Ascending aorta (tissue), 2 donors: ENCODE measurements at places on chromosomes 1 and 21. TPM values are rescaled to one million over a fixed set of nuclear protein-coding genes. Genes with fewer than 3 reads are reported as not detected.

Gene BRDT
- not detected for total RNA-seq

Gene FCMR
- 1.3 TPM for total RNA-seq

DNA sequence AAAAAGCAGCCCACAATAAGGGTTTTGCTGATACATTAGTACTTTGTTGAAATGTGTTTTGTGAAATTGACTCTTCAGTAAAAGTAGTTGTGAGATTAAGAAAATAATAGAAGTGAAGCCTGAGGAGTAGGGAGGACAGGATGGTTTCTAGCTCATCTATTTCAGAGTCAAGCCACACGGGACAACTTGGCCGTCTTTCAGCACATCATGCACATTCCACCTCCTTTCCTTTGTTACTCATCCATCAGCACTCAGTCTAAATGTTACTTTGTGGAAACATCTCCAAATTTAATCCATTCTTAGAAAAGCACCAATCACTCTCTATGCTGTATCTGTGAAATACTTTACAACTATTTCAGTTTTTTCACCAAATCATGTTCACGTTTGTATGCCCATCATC lies 223.3 kb downstream of the FGGY start:
- no peaks in the 10 kb centered on the region for H3K27me3 ChIP-seq
- H3K4me3 ChIP-seq, result no peak overlapping the region
- no peaks in the 10 kb centered on the region for H3K36me3 ChIP-seq
- no peak for DNase-seq
- H3K4me1 ChIP-seq, result peaks cover 3% of the 10 kb centered on the region

Gene CCDC28B
- total RNA-seq, result 29.1 TPM

DNA sequence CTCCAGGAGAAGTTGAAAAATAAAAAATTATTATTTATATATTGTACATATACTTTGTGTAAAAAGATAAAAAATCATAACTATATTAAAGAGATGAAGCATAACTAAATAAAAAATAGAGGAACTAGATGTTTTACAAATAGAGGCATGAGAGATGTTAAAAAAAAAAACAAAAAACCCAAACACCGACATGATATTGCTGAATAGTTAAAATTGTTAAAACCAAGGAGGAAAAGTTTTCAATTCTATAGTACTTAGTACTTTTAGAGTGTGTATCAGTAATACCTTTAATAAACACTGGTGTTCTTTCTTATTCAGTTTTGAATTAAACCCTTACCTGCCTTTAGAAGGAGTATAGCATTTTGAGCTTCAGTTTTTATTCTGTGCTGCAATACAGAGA lies 32.1 kb downstream of the BACH1 start:
- no peak overlapping the region for H3K4me3 ChIP-seq
- DNase-seq, result no peak
- H3K27ac ChIP-seq, result no peak overlapping the region
- no peaks in the 10 kb centered on the region for H3K27me3 ChIP-seq
- H3K4me1 ChIP-seq, result peaks cover 6% of the 10 kb centered on the region

DNA sequence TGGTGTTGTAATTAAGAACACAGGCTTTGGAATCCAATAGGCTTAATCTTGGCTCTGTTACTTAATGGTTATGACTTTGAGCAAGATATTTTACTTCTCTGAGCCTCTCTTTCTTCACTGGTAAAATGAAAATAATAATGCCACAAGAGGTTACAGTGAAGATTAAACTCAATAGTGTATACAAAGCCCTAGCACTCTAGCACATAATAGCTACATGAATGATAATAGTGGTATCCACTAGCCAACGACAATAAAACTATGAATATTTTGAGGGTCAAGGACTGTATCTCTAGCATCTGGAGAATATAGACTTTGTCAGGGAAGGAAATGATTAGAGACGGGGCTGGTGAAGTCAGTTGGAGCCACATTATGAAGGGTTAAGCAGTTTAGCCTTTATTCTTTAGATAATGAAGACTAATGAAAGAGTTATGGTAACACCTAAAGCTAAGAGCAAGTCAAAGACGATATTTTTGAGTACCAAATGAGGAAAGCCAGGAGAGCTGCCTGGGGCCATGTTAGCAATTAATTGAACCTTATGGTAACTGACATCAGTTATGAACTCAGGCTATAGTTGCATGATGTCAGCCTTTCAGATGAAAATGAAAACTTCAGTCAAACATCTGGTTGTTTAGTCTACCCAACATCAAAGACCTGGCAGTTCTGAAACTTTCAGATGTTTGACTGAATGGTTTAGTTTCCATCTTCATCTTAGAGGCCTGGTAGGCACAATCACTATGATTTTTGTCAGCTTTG lies 32.8 kb upstream of the RNF11 start:
- H3K27ac ChIP-seq, result no peak overlapping the region
- no peak overlapping the region for H3K4me3 ChIP-seq
- no peaks in the 10 kb centered on the region for H3K27me3 ChIP-seq
- H3K4me1 ChIP-seq, result no peaks in the 10 kb centered on the region

- peaks cover 16% of the 10 kb centered on the region for H3K4me1 ChIP-seq
- DNase-seq, result peak; percentile 79
- H3K27ac ChIP-seq, result peak within 1 kb of the TSS; percentile 83
- H3K36me3 ChIP-seq, result no peaks in the 10 kb centered on the region
Observed at GRCh38 chr21:41766883-41767605, at the start of gene RIPK4. TSS of gene RIPK4 (minus strand) at chr21:41767052. CDS start at chr21:41767041, 11 bp downstream.

DNA sequence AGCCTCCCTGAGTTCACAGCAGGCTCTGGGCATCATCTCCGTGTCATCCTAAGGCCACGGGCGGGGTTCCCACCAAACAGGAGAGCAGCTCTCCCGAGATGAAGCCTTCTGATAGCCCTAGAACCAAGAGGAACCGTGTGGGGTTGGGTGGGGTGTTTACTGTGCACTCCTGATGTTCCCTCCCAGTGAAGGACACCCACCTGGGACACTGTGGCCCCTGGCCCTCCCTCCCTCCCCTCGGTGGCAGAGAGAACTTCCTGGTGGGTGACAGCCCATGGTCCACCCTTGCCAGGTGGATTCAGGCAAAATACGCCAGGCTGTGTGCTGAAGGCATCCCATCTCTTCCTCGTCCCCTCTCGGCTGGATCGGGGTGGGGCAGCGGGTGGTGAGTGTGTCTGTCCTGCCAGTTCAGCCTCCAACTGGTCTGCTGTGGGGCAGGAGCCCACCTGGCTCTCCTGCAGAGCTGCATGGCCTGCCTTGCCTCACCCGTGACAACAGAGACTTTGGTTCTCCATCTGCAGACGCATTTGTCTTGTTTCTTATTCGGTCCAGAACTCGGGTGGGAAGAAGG lies 15.6 kb upstream of the C1orf174 start:
- no peak for DNase-seq
- peaks cover 9% of the 10 kb centered on the region for H3K27me3 ChIP-seq
- H3K36me3 ChIP-seq, result no peaks in the 10 kb centered on the region
- H3K4me1 ChIP-seq, result no peaks in the 10 kb centered on the region
